ENCODE measurements at places on chromosomes 6 and 20. TPM values are rescaled to one million over a fixed set of nuclear protein-coding genes. Genes with fewer than 3 reads are reported as not detected.

Gene MED20
- total RNA-seq = 22.7 TPM

- H3K27ac ChIP-seq = no peak overlapping the region
- H3K4me3 ChIP-seq = no peak overlapping the region
- no peaks in the 10 kb centered on the region for H3K36me3 ChIP-seq
- no peak for DNase-seq
These were observed 140.6 kb upstream of the RNF24 start for GRCh38 chr20:4155953-4156352.

- H3K4me1 ChIP-seq = no peaks in the 10 kb centered on the region
- no peak overlapping the region for H3K27ac ChIP-seq
These were observed 149.7 kb downstream of the PLCB4 start for GRCh38 chr20:9218531-9218961.

DNA sequence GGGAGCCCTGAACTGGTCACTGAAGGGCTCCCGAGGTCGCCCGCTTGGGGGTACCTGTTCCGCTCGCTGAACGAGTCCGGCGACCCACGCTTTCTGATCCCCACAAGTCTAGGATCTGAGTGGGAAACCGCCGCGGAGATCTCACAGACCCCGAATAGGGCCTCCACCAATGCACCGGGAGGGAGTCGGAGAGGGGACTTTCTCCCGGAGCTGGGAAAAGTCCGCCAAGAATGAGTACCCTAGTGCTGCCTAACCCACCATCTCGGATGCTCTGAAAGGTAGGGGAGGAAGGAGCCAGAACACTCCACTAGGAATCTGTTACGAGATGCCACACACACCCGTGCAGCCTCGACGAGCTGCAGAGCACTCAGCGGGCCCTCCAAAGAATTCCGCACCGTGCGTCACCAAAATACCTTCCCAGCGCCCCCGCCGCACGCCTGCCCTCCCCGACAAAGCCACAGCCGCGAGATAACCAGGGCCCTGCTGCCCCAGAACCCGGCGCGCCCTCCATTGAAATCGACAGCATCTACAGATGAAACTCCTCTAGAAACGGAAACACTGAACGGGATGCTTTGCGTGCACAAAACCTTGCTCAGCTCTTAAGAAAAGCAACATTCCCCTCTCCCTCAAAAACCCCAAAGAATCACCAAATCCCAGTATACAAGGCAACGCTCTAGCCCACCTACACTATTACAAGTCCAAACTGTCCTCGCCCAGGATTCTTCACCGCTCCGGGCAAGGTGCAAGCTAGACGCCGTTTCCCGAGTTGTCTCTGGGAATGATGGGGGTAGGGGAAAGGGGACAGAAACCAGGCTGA lies 686 bp downstream of the COL12A1 start:
- no peak overlapping the region for H3K27ac ChIP-seq
- H3K4me1 ChIP-seq = peaks cover 50% of the 10 kb centered on the region
- no peak for DNase-seq

Gene ELOVL4
- 0.79 TPM for total RNA-seq

Gene WFDC12
- not detected for total RNA-seq

- peaks cover 9% of the 10 kb centered on the region for H3K36me3 ChIP-seq
- H3K27me3 ChIP-seq = no peaks in the 10 kb centered on the region
- H3K4me1 ChIP-seq = peaks cover 8% of the 10 kb centered on the region
- DNase-seq = no peak
- H3K27ac ChIP-seq = no peak overlapping the region
These were observed 318.2 kb downstream of the ZFAND3 start for GRCh38 chr6:38137608-38138265.

GRCh38 chr6:169940481-169941271 lies 189.3 kb downstream of the ERMARD start:
- no peaks in the 10 kb centered on the region for H3K4me1 ChIP-seq
- no peak overlapping the region for H3K27ac ChIP-seq
- H3K27me3 ChIP-seq = peaks cover 13% of the 10 kb centered on the region

DNA sequence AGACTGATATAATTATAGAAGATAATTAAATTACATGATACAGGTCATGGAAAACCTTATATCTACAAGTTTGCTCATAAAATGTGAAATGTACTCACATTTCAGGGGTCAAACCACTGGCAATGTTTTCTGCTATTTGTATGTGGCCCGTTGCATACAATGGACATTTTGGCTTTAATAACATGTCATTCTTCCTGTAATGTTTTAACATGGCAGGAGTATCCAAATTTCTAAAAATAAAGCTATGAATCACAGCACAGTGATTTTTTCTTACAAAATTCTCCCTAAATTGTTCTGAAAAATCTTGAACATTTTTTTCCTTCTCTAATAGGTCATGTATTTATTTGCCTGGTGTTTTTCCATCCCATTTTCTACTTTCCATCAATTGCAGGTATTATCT lies 305.7 kb downstream of the SMOC2 start:
- no peaks in the 10 kb centered on the region for H3K36me3 ChIP-seq
- no peaks in the 10 kb centered on the region for H3K27me3 ChIP-seq
- H3K27ac ChIP-seq = no peak overlapping the region
- no peak overlapping the region for H3K4me3 ChIP-seq

DNA sequence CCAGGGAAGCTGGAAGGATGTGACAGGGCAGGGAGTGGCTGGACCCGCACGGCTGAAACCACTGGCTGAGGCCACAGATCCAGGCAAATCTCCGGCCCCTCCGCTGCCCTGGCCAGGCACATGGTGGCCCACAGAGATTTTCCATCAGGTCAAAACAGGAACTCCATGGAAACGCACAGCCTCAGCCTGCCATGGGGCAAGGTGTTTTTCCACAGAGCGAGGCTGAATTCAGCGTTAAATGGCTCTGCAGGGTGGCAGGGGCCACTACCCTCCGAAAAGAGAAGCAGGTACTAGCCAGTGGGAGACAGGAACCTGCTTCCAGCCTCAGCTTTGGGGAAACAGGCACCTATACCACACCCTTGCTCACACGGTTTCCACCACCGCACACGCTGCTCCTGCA lies 53.1 kb downstream of the PREX1 start:
- H3K36me3 ChIP-seq = peaks cover 46% of the 10 kb centered on the region
- no peak for DNase-seq
- no peak overlapping the region for H3K27ac ChIP-seq
- H3K27me3 ChIP-seq = no peaks in the 10 kb centered on the region

DNA sequence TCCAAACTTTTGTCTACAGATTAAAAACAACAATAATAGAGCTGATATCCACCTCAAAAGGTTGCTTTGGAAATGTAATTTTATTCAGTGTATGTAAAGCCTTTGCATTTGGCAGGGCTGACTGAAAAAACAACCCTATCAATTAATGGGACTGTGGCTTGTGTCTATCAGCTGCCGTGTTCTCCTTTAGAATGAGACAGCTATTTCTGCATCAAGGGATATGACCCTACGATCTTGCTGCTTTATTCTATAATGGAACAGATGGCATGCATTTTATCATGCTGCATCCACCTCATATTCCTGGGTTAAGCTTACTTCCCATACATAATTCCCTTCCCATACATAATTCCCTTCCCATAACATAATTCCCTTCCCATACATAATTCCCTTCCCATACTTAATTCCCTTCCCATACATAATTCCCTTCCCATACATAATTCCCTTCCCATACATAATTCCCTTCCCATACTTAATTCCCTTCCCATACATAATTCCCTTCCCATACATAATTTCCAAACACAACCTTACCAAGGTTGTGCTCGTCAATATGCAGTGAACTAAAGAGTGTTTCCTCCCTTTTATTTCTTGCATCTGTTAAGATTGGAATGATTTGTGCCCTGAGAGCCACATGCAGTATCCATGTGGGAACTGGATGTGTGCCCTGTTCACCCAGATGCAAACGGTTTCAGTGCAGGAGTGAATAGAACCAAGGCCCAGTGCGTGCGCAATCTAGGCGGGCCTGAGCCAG lies 26.8 kb downstream of the SERPINB6 start:
- no peak overlapping the region for H3K4me3 ChIP-seq
- peaks cover 33% of the 10 kb centered on the region for H3K4me1 ChIP-seq
- DNase-seq = no peak
- H3K36me3 ChIP-seq = peaks cover 21% of the 10 kb centered on the region

DNA sequence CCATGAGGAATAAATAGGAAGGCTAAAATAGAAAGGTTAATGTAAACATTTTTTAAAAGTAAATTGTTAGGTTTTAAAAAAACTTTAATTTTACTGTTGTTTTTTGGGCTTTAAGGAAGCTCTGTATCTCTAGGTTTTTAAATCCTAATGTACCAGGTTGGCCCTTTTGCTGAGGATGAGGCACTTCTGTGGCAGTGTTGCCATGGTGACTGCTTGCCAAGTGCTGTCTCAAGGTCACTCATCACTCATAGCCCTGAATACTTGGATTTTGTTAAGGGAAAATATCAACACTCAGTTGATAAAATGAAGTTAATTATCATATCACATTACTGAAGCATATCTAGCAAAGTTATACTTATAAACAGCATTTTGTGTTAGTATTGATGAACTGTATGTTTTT lies 50.2 kb downstream of the NCOA3 start:
- no peak for DNase-seq
- peaks cover 31% of the 10 kb centered on the region for H3K36me3 ChIP-seq
- no peak overlapping the region for H3K27ac ChIP-seq
- no peaks in the 10 kb centered on the region for H3K27me3 ChIP-seq

GRCh38 chr6:56772737-56773184 lies 130.1 kb upstream of the DST start:
- H3K27ac ChIP-seq = no peak overlapping the region
- DNase-seq = no peak
- no peak overlapping the region for H3K4me3 ChIP-seq
- H3K4me1 ChIP-seq = no peaks in the 10 kb centered on the region
- no peaks in the 10 kb centered on the region for H3K27me3 ChIP-seq

Gene TRIM10
- total RNA-seq = not detected

- H3K4me1 ChIP-seq = peaks cover 13% of the 10 kb centered on the region
- no peak overlapping the region for H3K4me3 ChIP-seq
- DNase-seq = no peak
- H3K27ac ChIP-seq = no peak overlapping the region
- no peaks in the 10 kb centered on the region for H3K36me3 ChIP-seq
- H3K27me3 ChIP-seq = no peaks in the 10 kb centered on the region
These were observed 48.6 kb upstream of the SLC22A16 start for GRCh38 chr6:110525001-110525400.

GRCh38 chr6:111603040-111603439 lies 2.6 kb downstream of the TRAF3IP2 start:
- H3K27me3 ChIP-seq = no peaks in the 10 kb centered on the region
- no peak overlapping the region for H3K27ac ChIP-seq
- no peak for DNase-seq
- peaks cover 11% of the 10 kb centered on the region for H3K36me3 ChIP-seq
- H3K4me1 ChIP-seq = peaks cover 49% of the 10 kb centered on the region

Gene SMAP1
- 51.2 TPM for total RNA-seq

Gene PRDM13
- not detected for total RNA-seq

DNA sequence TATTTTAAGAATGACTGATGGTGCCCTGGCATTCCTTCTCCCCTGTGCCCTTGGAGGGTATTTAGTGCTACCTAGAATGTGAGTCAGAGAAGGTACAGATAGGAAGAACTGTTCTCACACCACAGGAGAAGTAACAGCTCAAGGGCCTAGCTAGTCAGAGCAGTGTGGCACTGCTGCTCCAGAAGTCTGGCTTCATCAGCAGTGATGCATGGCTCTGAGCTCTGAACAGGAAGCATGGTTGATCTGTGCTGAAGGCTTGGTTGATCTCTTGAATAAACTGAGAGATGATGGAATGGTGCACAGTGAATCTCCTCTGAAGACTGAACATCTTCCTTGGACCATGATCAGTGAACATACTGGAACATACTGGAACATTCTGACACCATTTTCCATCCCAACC lies 425.3 kb upstream of the SLC35B3 start:
- DNase-seq = no peak
- H3K27ac ChIP-seq = no peak overlapping the region
- no peak overlapping the region for H3K4me3 ChIP-seq
- H3K27me3 ChIP-seq = no peaks in the 10 kb centered on the region
- no peaks in the 10 kb centered on the region for H3K36me3 ChIP-seq

DNA sequence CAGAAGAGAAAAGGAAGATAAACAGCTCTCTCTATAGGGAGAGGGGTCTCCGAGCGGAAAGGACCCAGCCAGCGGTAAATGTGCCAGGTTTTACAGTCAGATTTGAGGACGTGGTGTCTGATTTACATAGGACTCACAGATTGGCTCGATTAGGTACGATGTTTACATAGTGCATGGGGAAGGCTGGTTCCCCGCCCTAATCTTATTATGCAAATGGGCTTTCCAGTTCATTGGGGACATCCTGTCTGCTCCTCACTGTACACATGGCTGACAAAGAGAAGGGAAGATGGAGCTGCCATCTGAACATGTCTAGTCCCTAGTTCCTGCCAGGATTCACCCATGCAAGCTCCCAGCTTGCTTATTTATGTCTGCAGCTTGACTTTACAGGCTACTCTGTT lies 119.9 kb downstream of the RNF144B start:
- H3K4me3 ChIP-seq = no peak overlapping the region
- H3K27me3 ChIP-seq = peaks cover 10% of the 10 kb centered on the region
- DNase-seq = no peak

- H3K4me1 ChIP-seq = no peaks in the 10 kb centered on the region
- no peaks in the 10 kb centered on the region for H3K36me3 ChIP-seq
- DNase-seq = no peak
- H3K27me3 ChIP-seq = peaks cover 6% of the 10 kb centered on the region
- H3K27ac ChIP-seq = no peak overlapping the region
- H3K4me3 ChIP-seq = no peak overlapping the region
These were observed 86.9 kb downstream of the SH3BGRL2 start for GRCh38 chr6:79717989-79718388.

Gene FLRT3
- not detected for total RNA-seq

Gene ZNF831
- 10.3 TPM for total RNA-seq

DNA sequence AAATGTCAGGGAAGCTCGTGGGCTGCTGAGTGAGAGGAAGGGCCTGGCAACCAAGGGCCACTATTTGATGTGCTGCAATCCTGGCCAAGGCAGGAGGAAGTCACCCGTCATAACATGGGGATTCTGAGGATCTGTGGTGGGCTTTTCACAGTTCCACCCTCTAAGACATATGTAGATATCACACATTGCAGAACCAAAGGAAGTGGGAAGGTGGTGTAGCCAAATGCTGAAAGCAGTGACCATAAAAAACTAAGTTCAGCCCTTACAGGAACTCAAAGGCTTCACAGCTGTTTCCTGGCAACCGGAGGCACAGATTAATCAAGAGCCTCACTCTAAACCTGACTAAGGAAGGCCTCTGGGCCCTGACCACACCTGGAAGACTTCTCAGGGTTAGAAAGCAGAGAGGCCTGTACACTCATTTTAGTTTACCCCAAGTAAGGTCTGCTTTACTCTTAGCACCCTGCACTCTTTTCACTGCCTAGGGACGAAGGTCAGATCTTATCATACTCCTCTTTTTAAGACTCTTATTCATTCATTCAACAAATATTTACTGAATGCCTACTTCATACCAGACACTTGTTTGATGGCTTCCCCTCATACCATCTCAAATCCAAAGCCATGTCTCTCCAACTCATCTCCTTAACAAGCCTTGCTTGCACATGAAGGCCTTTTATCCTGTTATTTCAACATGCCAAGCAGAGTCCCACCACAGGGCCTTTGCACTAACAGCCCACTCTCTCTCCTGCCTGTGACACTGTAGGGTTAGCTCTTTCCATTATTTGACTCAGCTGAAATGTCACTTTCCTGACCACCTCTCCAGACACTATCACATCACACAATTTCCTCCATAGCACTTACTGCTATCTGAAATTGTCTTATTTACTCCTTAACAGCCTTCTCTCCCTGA lies 2.6 kb downstream of the UBE2V1 start:
- peak; percentile 59 for DNase-seq
- peaks cover 84% of the 10 kb centered on the region for H3K4me1 ChIP-seq
- H3K27me3 ChIP-seq = no peaks in the 10 kb centered on the region
- peak overlapping the region; percentile 99 for H3K4me3 ChIP-seq

Gene TRAPPC3L
- not detected for total RNA-seq

Gene SLC17A2
- total RNA-seq = not detected

Measured in activated CD4-positive, alpha-beta T cell treated with anti-CD3 and anti-CD28 coated beads, Interleukin-2, amount 10 ng/mL, durations not matched to agents 7 days and 5 days (primary cell).